ENCODE measurements at places on chromosomes 11 and 22.

DNA sequence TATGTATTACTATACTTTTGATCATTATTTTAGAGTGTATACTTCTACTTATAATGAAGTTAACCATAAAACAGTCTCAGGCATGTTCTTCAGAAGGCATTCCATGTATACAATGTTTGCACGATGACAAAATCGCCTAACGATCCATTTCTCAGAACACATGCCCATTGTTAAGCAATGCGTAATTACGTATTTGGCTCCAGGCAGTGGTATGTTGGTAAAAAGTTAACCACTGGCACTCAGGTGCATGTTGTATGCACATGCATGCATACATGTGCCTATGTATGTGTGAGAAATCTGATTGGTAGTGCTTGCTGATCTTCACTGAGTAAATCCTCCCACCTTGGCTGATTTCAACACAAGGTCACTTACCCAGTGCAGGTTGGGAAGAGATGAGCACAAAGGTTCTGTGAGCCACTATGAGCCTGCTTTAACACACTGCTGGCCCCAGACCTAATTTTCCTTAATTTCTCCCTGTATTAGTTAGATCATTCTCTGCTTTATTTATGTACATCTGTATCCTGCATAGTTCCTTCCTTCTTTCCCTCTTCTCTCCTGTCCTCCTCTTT is 164.6 kb downstream of the ARHGAP42 start:
- DNase-seq: no peak

GRCh38 chr22:23556026-23556620 is 24.0 kb downstream of the IGLL1 start:
- DNase-seq: no peak

- no peak for DNase-seq
Measured at GRCh38 chr11:69828276-69828970, 9.2 kb upstream of the FGF3 start.

DNA sequence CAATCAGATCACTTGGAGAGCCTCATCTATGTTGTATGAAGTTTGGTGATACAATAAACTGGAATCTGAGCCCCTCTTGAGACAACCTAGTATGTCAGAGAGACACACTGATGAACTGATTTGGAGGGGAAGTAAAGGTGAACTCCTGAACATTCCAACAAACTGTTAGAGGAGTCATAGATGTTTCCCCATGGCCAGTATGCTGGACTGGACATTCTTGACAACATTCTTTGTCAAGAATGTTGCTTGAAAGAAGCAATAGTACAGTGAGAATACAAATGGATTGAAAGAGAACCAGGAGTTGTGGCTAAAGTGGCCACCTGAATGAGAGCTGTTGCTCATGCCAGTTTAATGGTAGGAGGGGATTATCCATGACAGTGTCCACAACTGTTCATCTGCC is 588.1 kb downstream of the NELL1 start:
- DNase-seq: no peak

- no peak for DNase-seq
Measured at GRCh38 chr11:130435671-130436070, 7.3 kb upstream of the ADAMTS8 start.

- no peak for DNase-seq
Measured at GRCh38 chr11:72229336-72229924, 4.9 kb downstream of the INPPL1 start.

- no peak for DNase-seq
Measured at GRCh38 chr11:100637706-100638105, 49.4 kb upstream of the ARHGAP42 start.

DNA sequence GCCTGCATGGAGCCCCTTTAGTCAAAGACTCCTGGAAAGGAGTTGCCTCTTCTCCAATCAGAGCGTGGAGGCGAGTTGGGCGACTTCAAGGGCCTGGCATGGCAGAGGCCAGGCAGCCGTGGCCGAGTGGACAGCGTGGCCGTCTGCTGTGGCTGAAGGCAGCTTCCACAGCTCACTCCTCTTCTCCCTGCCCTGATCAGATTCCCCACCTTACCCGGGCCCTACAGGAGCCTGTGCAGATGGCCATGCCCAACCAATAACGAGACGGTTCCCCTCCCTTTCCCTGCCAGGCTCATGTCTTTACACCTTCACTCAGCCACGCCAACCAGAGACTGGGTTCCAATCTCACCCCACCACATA is 20.0 kb upstream of the SLC22A12 start:
- no peak for DNase-seq

DNA sequence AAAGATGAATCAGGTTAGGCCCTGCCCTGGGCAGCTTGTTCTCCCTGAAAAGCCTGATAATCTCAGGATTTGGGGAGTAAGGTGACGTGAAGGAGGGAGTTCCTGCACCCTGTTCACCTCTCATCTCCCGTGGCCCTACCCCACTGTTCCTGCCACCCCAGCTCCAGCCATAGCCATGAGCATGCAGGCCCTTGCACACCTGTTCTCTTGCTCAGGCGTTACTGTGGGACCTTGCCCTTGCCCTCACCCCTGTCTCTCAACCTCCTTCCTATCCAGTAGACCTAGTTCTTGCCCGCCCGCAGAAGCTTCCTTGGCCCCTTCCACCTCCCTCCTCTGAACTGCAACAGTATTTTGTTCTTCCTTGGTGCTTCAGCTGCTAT is 15.0 kb downstream of the TSKU start:
- no peak for DNase-seq

DNA sequence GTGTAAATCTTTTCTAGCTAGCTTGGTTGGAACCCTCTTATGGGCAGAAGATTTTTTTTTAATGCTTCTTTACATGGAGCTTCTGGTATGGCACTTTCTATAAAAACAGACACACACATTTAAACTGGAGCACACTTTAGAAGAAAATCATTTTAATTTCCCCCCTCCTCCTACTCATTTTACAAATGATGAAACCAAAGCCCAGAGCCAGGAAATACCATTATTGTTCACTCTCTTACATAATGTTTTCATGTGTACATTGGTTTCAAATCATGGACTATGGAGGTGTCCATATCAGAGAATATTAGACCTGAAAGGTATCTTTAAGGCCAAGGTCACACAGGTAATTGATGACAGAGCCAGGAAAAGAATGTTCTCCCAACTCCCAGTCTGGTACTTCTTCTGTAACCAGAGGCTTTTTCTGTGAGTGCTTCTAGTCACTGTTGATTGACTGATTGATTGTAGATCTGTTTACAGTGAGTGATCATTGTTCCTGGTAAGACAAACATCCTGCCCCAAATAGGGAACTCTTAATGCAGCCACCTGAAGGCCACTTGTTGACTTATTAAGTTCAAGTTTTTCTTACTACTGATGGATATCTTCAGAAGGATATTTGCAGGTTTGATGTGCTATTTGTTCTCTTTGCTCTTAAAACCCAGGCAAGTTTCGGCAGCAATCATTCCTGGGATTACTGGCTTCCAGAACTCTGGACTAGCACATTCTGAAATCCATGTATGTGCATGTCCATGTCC is 26.8 kb upstream of the ME3 start:
- DNase-seq: no peak

DNA sequence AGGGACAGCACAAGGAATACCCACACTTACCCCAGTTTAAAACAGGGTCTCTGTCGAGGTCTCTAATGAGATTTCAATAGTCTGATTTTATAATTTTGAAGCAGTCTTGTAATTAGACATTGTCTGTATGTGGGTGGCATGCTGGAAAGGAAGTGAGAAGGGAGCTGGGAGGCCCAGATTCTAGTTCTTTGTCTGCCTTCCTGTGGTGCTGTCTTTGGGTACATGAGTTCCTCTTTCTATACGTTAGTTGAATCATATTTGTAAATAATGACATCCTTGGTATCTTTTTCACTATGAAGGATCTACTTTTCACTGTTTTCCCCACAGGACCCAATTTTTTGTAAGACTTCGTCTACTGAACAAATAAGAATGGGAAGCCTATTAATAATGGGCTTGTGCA is 42.0 kb upstream of the TENM4 start:
- DNase-seq: no peak

- DNase-seq: no peak
Measured at GRCh38 chr11:78996007-78996406, 421.3 kb upstream of the NARS2 start.

Data from NCI-H1105 treated with DMSO at 0.1 percent for 48 hours (cell line).